GM23338 (cell line): ENCODE measurements at places on chromosomes 3 and 15.

DNA sequence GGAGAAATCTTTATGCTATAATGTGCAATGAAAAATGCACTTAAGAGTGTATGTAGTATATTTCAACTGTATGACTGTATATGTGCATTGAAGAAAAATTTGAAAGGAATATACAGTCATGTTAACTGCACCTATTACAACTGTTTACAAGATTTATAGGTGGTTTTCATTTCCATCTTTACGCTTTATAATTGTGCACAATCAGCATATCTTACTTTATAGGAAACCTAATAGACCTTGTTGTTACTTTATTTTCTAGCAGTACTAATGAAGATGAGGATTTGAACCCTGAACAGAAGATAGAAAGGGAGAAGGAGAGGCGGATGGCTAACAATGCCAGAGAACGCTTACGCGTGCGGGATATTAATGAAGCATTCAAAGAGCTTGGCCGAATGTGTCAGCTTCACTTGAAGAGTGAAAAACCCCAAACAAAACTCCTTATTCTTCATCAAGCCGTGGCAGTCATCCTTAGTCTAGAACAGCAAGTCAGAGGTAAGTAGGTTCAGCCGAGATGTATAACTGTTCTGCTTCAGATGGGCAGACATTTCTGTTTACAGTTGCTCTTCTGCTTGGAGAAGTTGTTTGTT lies 103.4 kb upstream of the CGNL1 start:
- no peak for DNase-seq

GRCh38 chr15:96046620-96047240 lies 283.8 kb upstream of the NR2F2 start:
- DNase-seq = peak; percentile 5

DNA sequence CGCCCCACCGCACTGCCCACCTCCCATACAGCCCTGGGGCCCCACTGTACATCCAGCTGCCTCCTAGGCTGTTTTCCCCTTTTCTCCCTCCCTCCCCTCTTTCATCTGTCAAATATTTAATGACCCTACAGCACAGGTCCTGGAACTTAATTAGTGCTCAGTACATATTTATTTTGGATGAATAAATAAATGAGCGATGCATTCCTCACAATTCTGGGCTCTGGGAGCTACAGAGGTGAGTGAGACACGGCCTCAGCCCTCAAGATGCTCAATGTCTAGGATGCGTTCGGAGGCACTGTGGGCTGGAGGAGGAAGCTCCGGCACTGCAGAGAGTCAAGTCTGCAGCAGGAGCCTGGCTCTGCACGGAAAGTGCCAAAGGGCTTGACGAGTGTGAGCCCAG lies 175.0 kb downstream of the FAM43A start:
- no peak for DNase-seq

DNA sequence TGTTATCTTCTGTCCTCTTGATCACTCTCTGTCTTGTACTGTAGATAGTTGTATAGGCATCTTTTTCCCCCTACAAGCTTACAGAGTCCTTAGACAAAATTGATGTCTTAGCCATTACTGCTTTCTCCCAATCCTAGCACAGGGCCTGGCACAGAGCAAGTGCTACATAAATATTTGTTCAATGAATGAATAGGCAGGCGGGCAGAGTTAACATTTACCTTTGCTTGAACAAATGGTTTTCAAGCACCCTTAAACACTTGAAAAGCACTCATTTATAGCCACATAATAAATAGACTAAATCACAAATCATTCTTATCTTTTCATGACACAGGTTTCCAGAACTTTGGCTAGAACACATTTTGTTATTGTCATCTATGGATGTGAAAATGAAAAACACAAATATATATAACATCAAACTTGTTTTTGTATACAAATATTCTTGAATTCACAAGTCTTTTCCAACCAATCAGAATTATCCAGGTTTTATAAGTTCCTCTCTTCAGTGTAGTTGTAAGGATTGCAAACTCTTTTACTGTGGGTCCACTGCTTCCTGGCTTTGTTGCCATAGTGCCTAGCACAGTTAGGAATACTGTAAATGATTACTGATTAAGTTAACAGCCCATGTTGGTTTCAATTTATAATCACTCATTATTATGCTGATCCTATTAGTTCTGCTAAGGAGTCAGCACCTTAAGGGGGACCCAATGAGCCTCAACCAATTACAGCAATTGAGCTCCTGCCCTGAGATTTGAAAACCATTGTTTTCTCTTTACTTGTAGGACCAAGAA lies 61.9 kb downstream of the ISL2 start:
- DNase-seq = no peak

GRCh38 chr15:69038508-69038907 lies 24.0 kb downstream of the NOX5 start:
- no peak for DNase-seq

DNA sequence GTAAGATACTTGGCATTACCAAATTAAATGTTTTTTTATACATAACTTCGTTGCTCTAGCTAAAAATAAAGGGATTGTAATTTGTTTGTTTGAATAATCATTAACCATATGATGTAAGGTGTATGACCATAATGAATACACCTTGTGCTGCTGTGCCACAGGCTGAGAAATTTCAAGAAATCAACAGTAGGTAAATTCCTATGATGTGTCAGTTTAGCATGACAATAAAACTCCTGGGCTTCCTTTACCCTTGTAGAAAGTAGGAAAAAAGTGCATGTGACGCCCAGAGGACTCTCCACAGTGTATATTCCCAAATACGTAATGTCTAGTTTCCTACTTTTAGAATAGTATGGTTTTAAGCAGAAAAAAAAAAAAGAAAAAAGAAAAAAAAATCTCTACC lies 208.1 kb downstream of the SATB1 start:
- DNase-seq = peak; percentile 56

- DNase-seq = peak; percentile 64
Observed at GRCh38 chr15:40968290-40969085, 15.2 kb downstream of the CHAC1 start.

DNA sequence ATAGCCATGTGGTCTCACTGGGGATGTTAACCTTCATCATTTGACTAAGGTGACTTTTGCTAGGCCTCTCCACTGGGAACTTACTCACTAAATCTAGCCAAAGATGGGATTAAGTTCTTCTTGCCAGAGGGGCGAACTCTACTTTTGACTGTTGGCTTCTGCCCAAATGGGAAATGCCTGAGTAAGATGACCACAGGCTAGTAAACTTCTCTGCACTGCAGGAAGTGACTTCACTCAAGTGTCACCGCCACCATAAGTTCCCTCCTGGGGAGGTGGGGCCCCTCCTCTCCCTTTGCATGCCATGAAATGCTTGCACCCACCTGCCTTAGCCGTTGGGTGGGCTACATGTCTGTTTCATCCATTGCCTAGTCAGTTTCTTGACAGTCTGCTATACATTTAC lies 388.3 kb downstream of the FEZF2 start:
- no peak for DNase-seq

DNA sequence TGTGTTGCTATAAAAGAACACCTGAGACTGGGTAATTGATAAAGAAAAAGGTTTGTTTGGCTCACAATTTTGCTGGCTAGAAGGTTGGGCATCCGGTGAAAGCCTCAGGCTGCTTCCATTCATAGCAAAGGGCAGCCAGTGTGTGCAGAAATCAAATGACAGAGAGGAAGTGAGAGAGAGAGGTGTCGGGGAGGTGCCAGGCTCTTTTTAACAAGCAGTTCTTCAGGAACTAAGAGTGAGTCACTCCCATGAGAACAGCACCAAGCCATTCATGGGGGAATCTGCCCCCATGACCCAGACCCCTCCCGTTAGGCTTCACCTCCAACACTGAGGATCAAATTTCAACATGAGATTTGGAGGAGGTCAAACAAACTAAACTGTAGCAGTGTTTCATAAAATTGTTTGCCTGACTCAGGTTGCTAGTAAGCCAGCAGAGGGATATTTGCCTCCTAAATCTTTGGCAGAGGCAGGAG lies 4.5 kb upstream of the PARP15 start:
- DNase-seq = peak; percentile 49

GRCh38 chr3:65751123-65751700 lies 287.5 kb downstream of the MAGI1 start:
- DNase-seq = peak; percentile 92
